ENCODE measurements at places on chromosomes 3 and 15.

- no peak for DNase-seq
These were observed 66.9 kb downstream of the CMTM8 start for GRCh38 chr3:32305361-32305876.

- no peak for DNase-seq
These were observed 786.7 kb upstream of the CFAP20DC start for GRCh38 chr3:59836531-59836930.

GRCh38 chr3:29353807-29354206 is 72.9 kb downstream of the RBMS3 start:
- DNase-seq: no peak

DNA sequence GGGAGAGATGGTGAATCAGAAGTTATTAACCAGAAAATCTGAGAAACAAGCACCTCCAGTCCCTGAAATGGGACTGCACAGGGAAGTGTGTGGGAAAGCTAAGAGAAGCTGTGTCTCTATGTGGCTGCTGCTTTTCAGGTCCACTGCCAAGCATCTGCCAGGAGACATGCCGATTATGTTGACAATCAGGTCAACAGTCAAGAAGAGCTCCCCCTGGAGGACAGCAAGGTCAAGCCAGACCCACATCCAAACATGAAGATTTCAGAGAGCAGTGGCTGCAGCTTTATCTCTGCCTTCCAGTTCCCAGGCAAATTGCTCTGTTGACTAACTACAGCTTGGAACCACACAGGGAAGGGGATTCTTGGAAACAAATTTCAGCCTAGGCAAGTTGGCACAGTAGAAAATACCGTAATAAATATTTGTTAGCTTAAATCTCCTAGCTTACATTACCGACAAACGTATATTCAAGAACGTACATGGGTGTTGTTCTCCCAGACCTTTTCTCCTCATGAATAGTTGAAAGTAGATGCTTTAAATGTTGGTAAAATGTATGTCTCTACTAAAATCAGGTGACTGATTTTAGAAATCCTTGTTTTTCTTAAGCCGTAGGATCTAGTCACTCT is 394.5 kb upstream of the RARB start:
- DNase-seq: no peak

DNA sequence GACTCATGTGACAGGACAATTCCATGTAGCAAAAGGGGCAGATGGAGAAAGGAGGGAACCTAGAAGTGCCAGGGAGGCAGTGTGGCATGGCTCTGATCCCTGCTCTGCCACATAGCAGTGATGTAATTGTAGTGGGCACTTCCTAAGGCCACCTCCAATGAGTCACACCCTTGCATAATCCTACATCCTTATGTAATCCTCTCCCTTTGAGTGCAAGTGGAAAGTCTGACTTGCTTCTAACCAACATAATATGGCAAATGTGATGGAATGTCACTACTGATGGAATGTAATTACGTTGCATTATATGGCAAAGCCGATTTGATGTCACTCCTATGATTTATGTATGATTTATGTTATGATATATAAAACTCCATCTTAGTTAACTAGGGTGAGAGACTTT is 72.9 kb upstream of the ATP2C1 start:
- DNase-seq: no peak

DNA sequence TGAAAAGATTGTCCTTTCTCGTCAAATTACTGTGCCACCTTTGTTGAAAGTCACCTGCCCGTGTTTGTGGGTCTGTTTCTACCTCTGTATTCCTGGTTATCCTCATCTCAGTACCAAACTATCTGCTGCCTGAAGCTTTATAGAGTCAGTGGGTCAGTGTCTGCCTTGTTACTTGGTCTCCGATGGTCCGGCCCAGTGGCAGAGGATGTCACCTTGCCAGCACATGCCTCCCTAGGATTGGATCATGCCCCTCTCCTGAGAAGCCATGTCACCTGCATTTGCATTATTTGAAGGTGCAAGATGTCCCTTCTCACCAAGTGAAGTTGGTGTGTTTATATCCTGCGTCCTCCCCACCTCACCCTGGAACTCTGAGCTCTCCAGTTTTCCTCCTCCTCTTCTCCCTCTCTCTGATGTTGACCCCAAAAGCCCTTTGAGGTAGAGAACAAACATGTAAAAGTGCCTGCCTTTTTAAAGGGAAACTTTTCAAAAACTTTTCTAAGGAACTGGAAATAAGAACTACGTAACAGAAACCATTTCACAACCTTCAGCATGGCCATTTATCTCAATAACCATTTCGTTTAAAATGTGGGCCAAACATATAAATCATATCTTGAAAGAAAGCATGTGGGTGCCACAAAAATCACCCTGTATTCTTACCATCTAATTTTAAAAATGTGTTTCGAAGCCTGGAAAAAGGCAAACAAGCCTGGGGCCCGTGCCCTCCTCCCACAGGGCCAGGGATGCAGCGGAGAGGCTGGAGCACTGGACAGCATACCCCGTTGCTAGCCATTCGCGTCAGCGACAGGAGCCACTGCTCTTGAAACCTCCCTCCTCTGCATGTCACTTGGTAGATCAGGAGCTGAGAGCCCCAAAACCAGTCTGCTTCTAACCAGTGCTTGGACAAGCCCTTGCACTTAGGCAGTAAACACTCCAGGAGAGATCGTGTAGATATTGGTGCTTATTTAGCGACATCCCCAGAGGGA is 102.1 kb downstream of the VGLL4 start:
- peak; percentile 44 for DNase-seq

- DNase-seq: no peak
These were observed 317.0 kb downstream of the OCA2 start for GRCh38 chr15:27782125-27782524.

DNA sequence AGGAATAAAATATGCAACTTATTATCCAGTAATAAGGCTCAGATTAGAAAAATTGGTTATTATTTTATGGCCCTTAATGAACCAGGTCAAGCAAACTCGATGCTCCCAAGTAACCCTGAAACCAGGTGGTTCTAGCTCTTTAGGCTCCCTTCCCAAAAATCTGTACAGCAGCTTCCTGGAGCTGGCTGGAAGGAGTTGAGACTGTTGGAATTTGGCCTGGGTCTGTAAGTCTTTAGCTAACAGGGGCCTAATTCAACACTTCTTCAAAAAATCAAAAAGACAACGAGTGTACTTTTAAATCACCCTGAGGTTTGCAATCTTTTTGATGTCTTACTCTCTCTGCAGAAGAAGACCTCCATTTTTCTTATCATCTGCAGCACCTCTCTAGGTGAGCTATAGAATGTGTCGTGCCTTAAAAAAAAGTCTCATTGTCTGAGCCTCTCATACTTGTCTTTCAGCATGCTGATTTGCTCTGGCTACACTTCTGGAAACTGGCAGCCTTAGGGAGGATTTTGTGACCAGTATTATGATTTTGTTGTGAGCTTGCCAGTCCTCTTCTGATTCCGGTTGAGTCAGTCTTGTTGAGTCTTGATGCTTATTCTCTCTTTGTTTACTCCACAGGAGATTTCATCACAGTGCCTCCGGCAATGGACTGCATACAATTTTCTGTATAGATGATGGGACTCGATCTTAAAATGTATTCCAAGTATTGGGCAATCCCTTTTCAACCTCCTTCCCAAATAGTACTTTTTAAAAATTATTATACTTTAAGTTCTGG is 235.0 kb upstream of the KBTBD8 start:
- no peak for DNase-seq

Measured in upper lobe of right lung (tissue), 1 donor.